Ureter (tissue), 1 donor: ENCODE measurements at places on chromosomes 3 and 15.

DNA sequence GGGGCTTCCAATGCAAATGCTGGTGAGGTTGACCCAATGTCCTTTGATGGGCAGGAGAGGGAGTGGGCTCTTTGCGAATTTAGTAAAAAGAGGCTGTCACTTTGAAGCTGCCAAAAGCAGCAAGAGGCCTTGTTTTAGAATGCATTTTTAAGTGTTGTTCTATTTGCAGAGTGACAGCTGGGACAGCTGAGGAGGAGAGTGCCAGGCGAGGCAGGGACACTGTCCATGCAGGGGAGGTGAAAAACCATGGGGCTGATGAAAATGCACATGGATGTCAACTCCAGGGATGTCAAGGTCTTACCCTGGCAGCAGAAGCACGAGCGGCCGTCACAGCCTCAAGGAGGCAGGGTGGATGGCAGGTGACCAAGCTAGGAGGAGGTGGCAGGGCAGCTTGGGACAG lies 279.8 kb downstream of the ADAMTS17 start:
- DNase-seq: no peak

DNA sequence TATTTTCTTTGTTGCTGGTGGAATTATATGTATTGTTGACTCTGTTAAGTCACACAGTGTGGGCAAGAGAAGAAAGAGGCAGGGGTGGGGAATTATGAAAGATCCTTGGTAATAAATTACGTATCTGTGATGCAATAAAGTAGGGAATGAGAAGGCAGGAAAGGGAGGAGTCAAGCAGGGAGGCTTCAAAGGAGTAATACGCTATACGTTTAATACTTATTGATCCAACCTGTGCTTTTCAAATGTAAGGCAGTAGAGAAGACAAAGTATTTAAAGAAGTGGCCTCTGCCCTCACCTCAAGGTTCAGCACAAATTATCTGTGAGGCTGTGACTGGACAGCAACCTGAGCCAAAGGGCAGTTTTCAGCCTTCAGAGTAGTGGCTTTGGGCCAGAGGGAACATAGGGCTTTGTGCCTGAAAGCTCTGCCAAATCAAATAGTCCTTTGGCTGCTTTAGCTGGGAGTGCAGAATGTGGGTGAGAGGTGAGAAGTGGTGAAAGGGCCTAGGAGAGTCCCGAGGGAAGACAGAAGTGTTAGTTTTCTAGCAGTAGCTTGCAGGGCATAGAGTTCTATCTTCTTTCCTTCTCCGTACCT lies 1.2 kb upstream of the PLIN1 start:
- DNase-seq: peak; percentile 82

GRCh38 chr3:166435469-166436057 lies 598.3 kb upstream of the BCHE start:
- no peak for DNase-seq

- no peak for DNase-seq
Measured at GRCh38 chr3:141860766-141861513, 15.5 kb upstream of the ATP1B3 start.

DNA sequence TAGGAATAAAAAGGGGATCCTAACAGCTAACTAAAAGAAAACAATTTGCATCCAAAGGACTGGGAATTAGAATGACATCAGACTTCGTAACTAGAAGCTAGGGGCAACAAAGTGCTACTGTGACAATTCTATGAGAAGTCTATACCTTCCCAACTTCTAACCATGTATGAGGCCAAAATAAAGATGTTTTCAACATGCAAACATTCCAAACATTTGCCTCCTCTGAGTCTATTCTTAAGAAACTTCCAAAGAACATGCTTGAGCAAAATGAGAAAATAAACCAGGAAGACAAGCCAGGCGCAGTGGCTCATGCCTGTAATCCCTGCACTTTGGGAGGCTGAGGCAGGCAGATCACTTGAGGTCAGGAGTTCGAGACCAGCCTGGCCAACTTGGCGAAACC lies 13.1 kb upstream of the RNF7 start:
- DNase-seq: no peak

- no peak for DNase-seq
Measured at GRCh38 chr3:42441791-42442190, 31.4 kb upstream of the LYZL4 start.

- DNase-seq: no peak
Measured at GRCh38 chr3:193446965-193447602, 68.5 kb upstream of the ATP13A5 start.

DNA sequence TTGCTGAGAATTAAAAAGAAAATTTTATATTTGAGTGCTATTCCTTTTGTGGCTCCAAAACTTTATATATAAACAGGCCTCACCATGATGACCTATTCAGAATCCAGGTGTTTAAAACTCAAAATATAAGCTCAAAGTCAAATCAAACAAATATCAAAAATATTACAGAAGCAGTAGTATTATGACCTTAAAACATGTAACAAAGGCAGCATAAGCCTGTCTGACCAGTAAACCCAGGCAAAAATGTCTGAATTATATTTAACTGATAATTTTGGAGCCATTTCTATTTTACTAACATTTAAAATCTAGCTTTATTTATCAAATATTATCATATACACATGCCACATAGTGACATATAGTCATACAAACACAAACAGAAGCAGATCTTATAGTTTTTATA lies 6.4 kb upstream of the NOX5 start:
- DNase-seq: no peak

DNA sequence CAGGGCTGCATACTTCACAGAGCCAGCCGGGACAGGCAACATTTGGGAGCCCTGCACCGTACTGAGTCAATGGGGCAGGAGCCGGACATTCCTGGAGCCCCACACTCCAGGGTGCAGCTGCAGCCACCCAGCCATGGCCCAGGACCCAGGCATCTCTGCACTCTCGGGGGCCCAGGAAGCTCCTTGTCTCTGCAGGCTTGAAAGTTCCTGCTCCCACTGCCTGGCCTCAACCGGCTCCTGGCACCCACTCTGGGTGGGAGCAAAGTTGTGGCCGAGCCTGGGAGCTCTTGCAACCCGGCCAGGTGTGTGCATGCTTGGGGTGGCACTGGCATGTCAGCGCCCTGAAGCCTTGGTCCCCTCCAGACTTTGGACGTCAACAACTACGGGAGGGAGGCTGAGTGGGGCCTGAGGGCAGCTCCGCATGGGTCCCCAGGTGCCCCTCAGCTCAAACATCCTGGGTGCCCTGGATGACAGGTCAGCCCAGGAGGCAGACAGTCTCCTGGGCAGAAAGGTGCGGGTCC lies 833.5 kb upstream of the CADM2 start:
- DNase-seq: no peak

DNA sequence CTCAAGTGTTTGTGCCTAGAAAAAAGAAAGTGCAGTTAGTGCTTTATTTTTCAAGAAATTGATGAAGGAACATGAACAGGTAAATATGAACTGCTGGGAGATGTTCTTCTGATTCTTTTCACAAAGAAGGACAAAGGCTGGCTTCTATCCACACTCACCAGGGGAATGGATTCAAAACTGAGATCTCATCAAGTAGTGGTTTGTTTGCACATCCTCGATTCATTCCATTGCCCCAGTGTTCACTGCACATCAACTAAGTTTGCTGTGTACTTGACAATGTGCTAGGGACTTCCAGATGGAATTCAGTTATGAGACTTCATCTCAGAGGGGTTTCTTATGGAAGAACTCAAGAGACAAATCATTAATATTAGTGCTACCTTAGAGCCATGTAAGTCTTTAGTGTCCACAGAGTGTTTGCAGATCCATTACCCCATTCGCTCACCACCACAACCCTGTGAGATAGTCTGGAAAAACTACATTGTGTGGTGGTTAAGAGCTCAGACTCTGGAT lies 332.9 kb upstream of the PPP2R3A start:
- DNase-seq: no peak

DNA sequence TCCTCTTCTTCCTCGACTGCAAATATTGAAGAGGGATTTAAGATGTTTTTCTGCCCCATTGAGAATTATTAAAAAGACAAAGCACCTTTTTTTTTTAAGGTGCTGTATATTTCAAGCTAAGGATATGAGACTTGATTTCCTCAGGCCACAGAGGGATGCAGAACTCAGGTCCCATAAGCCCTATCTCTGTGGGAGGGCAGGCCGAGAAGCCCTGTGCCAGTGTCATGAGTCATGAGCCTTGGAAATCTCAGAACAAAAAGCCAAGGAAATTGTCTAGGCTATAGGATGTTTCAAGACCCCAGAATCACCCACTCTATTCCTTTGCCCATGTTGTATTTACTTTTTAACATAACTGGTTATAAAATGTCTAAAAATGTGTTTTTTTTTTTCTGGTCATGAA lies 7.3 kb downstream of the ESYT3 start:
- DNase-seq: no peak

DNA sequence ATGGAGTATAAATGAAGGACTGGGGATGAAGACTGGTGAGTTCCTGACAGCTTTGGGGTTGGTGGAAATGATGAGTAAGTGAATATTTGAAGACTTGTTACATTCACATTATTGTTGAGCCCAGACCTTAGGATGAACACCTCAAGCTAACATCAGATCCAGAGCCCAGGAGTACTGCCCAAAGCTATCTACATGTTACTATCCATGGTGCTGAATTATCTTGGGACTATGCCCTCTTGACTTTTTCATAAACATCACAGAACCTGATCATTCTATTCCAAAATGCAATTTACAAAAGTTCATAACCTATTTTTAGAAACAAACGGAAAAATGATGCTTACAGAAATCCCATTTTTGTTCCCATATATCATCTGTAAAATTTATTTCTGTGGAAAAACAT lies 613.3 kb downstream of the TUSC7 start:
- DNase-seq: no peak

DNA sequence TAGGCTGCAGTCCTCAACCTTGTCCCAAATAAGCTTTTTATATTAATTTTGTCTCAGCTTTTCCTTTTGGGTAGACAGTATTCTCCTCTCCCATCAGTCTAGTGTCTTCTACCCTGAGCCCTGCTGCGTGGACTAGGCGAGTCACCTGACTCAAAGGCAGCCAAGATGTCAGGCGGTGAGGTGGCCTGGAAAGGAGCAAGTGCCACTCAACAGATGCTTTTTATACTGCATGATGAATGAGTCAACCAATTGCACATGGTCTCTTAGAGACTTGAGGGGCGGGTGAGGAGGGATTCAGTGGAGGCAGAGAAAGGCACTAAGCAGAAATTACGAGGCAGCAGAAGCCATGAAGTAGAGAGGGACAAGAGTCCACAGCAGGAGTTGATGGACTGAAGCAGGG lies 95.9 kb downstream of the FRMD4B start:
- no peak for DNase-seq

- DNase-seq: no peak
Measured at GRCh38 chr3:8765528-8765927, 3.9 kb downstream of the OXTR start.
